Activated CD4-positive, alpha-beta T cell treated with anti-CD3 and anti-CD28 coated beads for 1 hour (primary cell): ENCODE measurements at places on chromosomes 16 and 17.
A peak's percentile ranks its signal among the peaks of the same experiment; 100 is the strongest.

DNA sequence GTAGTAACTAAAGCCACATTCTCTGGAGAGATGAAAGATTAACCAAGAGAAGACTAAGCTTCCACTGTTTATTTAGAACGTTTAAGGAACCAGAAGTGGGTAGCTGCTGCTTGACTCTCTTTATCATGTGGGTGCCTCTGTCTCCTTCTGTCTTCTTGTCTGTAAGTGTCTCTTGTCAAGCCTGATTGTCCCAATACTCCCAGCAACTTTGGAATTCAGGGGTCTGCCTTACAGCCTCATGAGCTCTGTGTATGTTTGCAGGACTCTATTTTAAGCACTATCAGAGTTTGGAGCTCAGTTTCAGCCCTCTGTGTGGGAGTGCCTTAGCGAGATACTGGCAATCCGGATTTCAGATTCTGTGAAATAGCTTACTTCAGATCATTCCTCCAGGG is 29.3 kb upstream of the SPACA3 start:
- no peak for DNase-seq

- no peak for DNase-seq
These were observed 17.9 kb downstream of the SNX29 start for GRCh38 chr16:11994143-11995119.

DNA sequence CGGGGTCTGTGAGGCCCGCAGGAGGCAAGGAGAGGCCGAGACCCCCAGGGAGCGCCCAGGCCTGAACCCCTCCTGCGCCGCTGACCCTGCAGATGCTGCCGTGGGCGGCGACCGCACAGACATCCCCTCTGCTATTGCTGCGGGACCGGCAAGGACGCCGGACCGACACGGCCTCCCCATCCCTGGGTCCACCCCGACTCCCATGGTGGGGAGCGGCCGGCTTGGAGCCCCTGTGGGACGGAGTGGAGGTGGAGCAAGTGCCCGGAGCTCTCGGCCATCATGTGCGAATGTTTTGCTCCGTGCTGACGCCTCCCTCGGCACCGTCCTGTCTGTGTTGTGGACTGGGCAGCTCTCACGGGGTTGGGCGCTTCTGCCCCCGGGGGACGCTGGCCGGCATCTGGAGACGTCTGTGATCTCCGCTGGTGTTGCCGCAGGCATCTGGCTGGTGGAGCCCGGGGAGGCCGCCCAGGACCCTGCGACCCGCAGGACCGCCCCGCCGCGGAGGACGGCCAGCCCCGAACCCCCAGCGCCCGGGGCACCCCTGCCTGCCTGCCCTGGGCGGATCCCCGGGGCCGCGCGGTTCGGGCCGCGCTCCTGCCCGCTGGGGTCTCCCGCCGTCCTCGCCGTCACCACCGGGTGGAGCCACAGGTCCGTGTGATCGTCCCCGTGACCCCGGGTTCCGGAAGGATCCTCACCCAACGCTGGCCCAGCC is 12.8 kb upstream of the GNG13 start:
- peak; percentile 33 for DNase-seq

DNA sequence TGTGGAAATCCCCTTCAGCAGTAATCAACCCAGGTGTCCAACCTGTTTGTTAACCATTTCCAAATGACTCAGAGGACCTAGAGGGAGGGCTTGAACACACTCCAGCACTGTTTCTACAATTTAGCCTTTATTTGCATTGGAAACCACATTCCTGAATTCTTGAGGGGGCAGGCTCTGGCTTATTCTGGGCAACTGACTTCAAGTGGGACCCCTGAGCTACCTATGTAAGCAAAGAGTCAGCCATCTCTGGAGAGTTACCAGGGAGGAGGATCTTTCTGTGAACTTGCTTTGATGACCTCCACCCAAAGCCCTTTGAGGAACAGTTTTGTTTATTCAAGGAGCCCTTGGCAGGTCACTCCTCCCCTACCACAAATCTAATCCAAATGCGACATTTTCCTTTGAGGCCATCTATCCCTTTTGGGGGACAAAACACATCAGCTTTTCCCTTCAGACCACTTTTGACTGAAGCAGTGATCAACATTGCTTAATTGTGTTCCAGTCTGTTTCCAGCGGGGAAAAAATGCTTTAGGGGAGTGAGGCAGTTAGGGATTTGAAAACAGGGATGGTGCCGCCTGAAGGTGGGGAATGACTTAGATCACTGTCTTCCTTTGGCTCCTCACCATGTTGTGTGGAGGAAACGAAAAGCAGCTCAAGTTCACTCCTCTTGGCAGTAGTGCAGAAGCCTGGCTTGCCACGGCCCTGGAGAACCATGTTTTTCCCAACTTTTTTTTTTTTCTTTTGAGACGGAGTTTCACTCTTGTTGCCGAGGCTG is 46.2 kb downstream of the TUBD1 start:
- DNase-seq: no peak

GRCh38 chr17:4514206-4514605 is 15.5 kb downstream of the SPNS2 start:
- no peak for DNase-seq

DNA sequence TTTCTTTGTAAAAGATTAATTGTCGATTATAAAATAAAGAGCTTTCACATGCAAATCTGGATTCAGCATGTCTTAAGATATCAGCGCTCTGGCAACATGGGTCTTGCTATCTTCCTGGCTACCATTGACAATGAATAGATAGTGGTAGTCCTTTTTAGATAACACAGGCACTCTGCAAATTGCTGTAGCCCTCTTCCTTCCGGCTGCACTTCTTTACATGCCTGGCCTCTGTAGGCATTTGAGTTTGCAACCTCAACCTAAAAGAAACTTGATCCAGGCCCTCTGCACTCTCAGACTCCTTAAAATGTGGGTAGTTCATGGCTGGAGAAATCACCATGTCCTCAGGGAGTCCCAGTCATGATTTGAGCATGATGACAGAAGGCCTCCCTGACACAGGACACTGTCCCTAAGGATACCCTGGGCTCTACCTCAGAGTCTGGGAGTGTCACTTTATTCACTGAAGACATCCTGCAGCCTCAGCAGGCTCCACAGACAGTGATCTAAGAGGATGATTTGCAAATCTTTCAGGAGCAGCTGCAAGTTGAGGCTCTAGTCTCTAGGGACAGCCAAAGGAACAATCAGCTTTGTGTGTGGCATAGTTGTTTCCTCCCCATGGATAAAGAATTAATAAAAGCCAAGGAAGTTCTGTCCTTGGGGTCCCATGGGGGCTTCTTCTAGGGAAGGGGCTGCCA is 529.4 kb downstream of the RBFOX1 start:
- DNase-seq: no peak

- no peak for DNase-seq
These were observed 21.3 kb downstream of the CA4 start for GRCh38 chr17:60170835-60171752.

- DNase-seq: no peak
These were observed 24.4 kb downstream of the CNTROB start for GRCh38 chr17:7956228-7956965.

DNA sequence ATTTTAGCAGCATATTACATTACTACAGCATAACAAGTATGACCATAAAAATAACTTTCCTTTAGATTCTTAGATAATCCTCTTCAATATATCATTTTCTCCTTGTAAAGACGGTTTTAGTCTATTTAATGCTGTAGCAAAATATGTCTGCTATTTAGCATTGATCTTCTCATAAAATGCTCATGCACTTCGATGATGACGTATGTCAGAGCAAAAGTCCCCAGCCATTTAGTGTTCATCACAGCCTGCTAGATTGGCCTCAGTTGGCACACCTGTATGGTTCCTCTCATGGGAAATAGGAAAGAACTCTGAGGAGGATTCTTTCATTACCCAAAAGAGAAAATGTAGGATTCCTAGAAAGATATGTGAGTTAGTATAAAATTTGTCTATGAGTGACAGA is 232.2 kb downstream of the MAP2K6 start:
- DNase-seq: no peak

DNA sequence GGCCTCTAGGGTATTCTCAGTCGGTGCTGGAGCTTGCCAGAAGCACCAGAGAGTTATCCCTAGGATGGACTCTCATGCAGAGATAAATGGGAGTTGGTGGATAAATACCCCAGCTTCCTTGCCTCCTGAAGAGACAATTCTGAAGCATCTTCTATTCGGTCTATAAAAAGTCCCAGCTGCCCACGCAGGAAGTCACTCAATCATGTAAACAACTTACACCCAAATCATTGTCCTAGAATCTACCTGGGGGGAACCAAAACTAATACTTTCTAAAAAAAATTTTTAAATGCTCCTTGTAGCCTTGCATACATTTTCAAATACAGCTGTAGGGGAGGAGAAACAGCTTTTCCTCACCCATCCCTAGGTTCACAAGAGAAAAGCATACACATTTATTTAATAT is 66.6 kb upstream of the ELAC2 start:
- DNase-seq: no peak

GRCh38 chr16:75379339-75379738 is 54.0 kb downstream of the CFDP1 start:
- DNase-seq: no peak

DNA sequence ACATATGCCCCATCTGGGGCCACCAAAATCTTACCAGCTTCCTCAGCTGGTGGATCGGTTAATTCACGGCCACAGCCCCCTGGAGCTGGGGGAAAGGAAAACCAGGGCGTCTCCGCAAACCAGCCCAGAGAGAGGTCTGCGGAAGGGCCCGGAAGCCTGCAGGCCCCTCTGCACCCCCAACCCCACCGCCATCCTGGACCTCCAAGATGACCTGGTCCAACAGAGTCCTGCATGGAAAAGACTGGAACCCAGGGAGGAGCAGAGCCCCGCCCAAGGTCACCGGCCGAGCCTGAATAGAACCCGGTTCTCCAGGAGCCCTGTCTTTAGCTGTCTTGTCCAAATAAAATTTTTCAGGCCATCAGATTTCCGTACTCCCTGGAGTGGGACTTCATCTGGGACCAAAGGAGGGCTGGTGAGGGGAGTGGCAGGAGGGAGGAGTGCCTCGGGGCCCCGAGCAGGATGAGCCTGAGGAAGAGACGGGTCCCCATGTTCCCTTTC is 37.4 kb upstream of the NDRG4 start:
- DNase-seq: no peak

DNA sequence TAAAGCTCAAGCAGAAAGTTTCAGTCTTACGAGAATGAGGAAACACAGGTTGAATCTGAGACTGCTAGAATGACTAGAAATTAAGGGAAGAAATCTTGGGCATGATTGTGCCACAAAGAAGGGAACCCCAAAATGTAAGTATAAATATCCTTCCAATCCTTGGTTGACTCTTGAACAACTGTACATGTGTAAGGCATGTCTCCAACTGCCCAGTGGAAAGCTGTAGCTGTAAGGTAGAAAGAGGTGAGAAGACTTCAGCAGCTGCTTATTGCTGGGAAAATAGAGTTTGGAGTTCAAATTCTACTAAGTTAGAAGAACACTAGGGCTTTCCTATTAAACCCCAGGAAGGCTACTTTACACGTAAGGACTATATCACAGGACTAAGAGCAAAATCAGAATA is 59.7 kb upstream of the NACA2 start:
- no peak for DNase-seq

DNA sequence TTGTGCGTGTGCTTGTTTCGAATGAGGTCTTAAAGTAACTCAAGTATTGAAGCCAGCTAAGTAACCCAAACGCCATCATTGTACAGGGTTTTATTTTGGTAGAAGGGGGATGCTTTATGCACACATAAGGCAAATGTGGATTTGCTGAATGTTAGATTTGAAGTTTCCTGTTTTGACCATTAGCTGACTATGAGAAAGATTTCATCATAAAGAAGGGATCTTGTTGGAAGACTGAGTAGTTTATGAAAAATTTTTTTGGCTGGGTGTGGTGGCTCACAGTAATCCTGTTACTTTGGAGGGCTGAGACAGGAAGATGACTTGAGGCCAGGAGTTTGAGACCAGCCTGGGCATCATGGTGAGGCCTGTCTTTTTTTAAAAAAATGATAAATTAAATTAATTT is 10.0 kb upstream of the ZFP3 start:
- DNase-seq: no peak

DNA sequence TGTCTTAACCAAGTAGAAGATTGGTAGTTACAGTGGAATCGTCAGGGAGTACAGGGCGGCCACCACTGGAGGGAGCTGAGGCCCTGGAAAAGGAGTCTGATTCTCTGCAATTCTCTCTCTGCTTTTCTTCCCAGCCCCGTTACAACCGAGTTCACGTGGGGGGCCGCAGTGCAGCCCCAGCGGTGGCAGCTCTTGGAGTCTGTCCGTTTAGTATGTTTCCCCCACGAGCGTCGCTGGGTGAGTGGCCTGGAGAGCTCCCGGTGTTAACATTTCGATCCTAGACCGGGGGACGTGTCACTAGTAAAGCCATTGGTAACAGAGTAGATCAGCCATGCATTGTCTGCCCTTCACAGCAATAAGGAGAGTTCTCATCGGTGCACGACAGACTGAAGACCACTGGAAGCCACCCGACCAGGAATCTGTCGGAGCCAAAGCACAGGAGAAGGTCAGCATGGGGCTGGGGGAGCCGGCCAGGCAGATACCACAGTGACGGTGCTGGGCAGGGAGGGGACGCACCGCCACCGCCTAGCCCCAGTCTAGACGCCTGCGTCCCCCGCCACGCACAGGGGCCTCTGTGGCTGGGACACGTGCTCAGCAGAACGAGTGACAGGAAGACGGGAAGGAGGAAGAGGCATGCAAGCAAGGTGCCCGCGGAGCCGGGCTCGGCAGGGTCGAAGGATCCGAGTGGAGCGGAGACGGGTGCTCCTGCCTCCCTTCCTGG is 15.7 kb downstream of the SLC16A3 start:
- no peak for DNase-seq

DNA sequence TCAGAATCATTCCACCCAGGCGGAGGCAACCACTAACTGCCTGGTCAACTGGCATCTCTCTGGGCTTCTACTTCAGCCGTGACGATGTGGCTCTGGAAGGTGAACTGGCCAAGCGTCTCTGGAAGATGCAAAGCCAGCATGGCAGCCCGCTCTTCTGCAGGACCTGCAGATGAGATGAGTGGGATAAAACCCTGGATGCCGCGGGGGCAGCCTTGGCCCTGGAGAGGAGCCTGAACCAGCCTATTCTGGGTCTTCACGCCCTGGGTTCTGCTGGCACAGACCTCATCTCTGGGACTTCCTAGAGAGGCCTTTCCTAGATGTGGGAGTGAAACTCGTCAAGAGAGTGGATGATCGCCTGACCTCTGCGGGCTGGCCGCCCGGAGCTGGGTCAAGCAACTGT is 10.6 kb downstream of the UBB start:
- DNase-seq: no peak

DNA sequence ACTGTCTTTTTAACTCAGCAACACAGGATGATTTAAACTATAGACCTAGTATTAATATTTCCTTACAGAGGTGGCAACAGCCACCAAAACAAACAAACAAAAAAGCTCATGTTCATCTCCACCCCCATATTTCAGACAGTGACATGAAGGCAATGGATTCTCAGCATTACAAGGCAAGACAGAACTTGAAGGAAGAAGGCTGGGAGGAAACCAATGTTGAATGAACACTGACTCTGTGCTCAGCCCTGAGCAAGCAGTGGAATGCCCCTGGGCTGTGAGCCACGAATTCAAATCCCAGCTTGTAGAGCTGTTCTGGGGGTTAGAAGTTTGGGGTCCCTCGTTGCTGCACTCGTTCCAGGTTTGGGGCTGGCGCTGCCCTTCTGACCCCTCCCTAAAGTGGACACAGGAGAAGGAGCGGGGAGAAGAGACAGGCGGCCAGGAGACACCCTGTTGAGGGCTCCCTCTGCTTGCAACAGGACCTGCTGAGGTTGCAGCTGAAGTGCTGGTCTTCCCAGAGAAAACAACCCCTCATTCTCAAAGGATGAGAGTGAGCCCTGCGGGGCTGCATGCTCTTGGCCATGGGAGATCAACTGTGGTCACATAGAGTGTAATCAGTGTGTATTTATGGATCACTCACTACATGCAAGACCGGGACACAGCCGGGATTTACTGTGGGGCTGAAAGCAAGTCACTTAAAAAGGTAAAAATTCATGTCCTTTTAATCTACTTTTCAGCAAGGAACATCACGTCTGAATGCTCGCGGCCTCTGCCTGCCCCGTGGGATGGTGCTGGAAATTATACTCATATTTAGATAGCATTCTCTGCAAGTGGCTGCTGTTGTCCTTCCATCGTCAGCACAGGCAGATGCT is 34.3 kb downstream of the MYH3 start:
- no peak for DNase-seq
